ENCODE measurements at places on chromosomes 6 and 20.

- no peak for DNase-seq
Observed at GRCh38 chr6:159646116-159646515, 46.9 kb downstream of the SOD2 start.

GRCh38 chr6:149028767-149029405 lies 282.1 kb downstream of the UST start:
- peak; percentile 87 for DNase-seq

- no peak for DNase-seq
Observed at GRCh38 chr20:10077081-10077471, 42.3 kb downstream of the ANKEF1 start.

DNA sequence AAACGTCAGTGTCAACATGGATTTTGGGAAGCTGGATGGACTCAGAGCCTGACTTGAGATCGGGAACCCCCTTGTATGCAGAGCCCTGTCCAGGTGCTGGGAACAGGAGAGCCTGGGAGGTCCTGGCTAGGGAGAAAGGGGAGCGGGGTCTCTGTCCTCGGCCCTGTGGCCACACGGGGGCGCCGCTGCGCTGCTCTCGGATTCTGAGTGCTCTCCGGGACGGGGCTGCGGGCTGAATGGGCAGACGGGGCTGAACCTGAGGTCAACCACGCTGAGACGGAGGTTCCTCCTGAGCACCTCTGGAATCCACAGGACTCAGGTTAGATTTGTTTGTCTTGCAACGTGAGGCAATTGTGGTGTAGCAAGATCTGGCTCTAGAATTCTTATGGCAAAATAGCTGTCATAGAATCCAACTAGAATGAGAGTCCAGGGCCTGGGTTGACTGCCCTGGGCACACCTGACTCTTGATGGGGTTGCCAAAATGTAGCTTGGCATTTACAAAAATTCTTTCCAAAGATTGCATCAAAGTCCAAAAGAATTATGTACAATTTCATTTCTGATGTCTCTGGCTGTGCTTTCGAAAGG lies 20.6 kb upstream of the HLA-F start:
- peak; percentile 21 for DNase-seq

GRCh38 chr20:8372824-8373380 lies 240.8 kb downstream of the PLCB1 start:
- no peak for DNase-seq

DNA sequence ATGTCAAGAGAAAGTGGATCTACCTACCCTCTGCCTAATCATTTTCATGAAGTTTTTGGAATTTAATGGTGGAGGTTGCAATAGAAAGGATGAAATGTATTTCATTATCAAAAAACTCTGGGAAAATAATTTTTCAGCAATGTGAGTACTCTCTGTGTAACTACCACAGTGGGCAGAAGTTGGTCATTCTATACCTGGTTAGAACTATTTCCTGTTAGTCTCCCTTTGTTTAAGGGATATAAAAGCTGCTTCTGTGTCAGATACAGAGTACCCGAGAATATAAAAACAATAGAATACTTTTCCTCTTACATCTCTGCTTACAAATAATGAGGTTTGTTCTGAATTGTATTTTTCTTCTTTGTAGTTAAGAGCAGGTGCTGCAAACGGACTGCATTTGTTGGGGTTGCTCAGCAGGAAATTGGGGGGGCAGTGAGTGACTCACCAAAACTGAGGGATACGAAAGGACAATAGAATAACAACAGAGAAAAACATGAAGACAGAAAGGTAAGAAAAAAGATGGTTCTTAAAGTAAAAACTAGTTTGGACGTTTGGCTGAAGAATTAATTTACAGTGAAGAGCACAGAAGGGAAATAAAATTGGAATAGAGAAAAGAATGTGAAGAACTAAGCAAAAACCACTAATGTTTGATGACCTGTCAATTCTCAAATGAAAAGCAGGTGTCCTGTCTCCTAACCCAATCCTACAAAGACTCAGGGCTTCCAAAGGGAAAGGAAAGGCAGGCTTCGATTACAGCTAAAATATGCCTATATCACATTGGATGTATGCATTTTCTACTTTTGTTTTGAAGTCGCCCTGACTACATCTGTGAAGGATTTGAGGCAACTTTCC lies 703.1 kb downstream of the RFPL4B start:
- no peak for DNase-seq

GRCh38 chr20:8095648-8096572 lies 36.2 kb upstream of the PLCB1 start:
- DNase-seq, result no peak

- no peak for DNase-seq
Observed at GRCh38 chr6:79040083-79040482, 38.0 kb downstream of the PHIP start.

DNA sequence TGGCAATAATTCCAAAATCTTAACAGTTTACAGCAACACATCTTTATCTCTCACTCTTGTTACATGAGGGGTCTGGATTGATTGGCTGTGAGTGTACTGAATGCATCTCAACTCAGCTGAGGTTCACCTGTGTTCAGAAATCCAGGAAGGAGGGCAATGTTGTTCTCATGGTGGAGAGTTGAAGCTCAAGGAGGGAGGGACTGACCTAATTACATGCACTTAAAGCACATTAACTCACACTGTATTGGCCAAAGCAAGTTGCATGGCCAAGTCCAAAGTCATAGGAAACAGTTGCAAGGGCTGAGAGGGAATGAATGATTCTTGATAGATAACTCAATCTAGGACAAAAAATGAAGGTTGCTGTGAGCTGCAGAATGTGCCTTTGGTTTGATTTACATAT lies 102.2 kb downstream of the DOK5 start:
- no peak for DNase-seq

GRCh38 chr6:47587493-47587892 lies 109.9 kb downstream of the CD2AP start:
- DNase-seq, result no peak

- DNase-seq, result no peak
Observed at GRCh38 chr6:111013144-111013915, 31.5 kb downstream of the RPF2 start.

GRCh38 chr6:33128318-33128717 lies 52.5 kb downstream of the HLA-DPB1 start:
- DNase-seq, result no peak

GRCh38 chr6:52227495-52227894 lies 16.8 kb downstream of the IL17F start:
- no peak for DNase-seq

GRCh38 chr6:146902846-146903245 lies 301.4 kb upstream of the STXBP5 start:
- DNase-seq, result no peak

DNA sequence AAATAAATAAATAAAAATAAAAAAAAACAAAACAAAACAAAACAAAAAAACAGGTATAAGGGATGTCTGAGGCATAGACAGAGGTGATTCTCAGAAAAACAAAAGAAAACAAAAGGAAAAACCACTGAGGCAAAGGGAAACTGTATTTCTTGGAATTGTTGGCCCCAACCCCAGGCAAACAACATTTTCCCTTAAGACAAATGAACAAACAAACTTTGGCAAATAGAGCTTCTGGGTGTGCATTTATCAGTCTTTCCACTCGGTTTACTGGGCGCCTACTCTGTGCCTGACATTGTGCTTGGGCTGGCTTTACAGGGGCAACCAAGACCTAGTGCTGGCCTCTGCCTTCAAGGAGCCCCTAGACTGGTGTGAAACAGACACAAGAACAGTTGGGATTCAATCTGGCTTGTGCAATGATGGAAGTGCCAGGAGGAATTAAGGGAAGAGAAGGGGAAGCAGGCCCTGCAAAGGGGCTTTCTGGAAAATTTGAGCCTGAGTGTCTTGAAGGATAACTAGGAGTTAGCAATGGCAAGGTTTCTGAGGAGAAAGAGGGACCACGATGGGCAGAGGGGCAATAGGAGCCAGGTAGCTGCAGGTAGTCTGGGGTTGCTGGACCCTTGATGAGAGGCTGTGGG lies 33.8 kb upstream of the IER3 start:
- no peak for DNase-seq

- DNase-seq, result no peak
Observed at GRCh38 chr6:89559487-89559886, 79.1 kb downstream of the LYRM2 start.

GRCh38 chr20:22371843-22372242 lies 212.5 kb downstream of the FOXA2 start:
- peak; percentile 44 for DNase-seq

- DNase-seq, result no peak
Observed at GRCh38 chr20:14918976-14919375, 581.6 kb upstream of the FLRT3 start.

DNA sequence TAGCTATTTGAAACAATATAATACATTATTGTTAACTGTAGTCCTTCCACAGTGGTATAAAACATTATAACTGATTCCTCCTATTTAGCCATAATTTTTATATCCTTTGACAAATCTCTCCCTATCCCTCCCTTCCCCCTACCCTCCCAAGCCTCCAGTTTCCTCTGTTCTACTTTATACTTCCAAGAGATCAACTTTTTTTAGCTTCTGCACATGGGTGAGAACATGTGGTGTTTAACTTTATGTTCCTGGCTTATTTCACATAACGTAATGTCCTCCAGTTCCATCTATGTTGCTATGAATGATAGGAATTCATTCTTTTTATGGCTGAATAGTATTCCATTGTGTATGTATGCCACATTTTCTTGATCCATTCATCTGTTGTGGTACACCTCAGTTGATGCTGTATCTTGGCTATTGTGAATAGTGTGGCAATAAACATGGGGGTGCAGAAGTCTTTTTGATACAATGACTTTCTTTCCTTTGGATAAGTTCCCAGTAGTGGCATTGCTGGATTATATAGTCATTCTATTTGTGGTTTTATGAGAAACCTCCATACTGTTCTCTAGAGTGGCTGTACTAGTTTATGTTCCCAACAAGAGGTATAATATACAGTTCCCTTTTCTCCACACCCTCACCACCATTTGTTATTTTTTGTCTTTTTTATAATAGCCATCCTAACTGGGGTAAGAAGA lies 205.0 kb downstream of the KCNQ5 start:
- no peak for DNase-seq

DNA sequence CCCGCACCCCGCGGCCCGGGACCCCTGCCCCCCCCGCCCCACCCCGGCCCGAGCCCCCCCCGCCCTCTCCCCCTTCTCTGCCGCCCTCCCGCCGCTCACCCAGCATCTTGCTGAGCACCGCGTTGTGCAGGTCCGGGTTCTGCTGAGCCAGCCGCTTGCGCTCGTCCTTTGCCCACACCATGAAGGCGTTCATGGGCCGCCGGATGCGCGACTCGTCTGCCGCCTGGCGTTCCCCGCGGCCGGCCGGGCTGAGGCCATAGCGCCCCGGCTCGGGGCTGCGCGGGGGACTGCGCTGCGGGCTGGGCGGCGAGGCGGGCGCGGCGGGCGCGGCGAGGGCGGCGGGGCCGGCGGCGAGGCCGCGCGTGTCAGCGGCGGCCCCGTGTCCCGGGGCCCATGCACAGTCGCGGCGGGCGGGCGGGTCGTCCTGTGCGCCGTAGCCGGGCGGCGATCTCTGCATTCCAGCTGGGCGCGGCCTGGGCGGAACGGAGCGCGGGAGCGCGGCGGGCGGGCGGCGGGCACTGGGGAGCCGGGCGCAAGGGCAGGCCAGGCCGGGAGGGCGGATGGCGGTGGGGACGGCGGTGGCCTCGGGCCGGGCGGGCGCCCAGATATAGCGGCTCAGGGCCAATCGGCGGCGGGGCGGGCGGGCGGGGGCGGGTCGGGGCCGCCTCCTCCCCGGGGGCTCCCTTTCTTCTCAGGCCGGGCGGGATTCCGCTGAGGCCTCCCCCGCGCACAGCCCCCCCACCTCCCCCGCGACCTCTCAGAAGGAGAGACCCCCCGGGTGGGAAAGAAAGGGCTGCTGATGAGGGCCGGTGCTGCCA lies at the start of gene SOX18:
Gene SOX18, minus strand, starts transcription at position 580 of the 818 bp plus-strand sequence. Its CDS starts 123 bp downstream, at position 457.
- DNase-seq, result no peak

GRCh38 chr6:33248643-33248931 lies 23.1 kb downstream of the VPS52 start:
- DNase-seq, result peak; percentile 53

- DNase-seq, result no peak
Observed at GRCh38 chr6:378090-378957, 13.2 kb upstream of the IRF4 start.

DNA sequence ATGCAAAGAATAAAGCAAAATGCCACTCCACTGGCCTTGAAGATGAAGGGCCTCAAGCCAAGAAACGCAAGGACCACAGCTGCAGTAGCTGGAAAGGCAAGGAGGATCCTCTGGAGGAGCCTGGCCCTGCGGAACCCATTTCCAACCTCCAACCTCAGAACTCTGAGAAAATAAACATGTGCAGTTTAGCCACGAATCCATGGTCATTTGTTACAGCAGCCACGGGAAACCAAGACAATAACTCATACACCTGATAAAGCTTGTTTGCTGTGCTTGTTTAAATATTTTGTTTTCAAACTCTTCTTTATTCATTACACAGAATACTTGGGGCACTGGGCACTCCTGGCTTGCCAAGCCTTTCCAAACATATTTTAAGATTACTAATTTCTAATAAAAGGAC lies 10.4 kb downstream of the SERPINB6 start:
- DNase-seq, result no peak

DNA sequence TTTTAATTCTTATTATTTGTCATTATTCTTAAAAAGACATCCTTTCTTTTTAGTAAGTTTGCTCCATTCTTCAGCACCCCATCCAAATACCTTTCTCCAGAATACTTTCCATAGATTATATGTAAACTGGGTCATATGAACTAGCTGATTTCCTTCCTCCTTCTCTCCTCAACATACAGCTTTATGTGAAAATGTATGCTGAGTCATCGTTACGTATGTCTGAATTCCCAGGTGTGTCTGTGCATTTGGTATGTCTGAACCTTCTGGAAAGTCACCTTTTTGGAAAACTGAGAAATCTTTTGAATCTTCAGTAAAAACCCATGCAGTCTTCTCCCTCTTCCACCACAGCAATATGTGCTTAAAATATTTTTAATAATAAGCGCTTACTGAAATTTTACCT lies 264.5 kb downstream of the EYA4 start:
- DNase-seq, result no peak

DNA sequence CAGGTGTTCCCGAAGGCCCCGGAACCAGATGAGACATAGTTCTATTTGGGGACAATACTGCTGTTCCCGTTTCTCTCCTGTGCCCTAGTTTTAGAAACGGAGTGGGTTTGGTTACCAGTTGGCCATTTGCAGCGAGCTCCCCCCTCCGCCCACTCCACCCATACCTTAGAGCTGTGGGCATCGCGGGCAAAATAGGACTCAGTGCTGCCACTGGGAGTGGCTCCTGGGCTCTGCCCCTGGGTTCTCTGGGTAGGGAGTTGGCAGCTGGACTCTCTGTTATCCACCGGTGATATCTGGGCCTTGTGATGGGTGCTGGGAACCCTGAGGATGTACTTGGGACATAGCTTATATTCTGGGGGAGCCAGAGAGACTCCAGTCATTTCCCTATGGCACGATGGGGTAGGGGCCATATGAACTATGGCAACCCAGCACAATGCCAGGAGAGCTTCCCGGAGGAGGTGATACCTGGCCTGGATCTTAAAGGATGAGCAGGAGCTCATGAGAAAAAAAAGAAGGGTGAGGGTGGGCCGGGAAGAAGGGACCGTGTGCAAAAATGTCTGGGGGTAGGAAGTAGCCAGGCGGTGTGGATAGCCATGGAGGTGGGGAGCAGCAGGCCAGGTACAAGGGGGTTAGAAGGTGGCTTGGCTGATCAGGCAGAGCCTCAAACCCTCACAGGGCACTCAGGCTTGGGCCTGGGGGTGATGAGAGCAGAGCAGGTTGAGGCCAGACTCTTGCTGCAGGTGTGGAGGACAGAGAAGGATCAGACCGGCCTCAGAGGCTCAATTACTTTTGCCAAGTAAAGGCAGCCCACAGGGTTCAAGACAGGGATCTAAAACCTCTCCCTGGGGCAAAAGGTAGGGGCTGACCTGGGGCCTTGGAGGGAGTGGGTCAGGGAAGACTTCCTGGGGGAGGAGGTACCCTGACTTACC lies 9.6 kb downstream of the SRC start:
- no peak for DNase-seq

- DNase-seq, result no peak
Observed at GRCh38 chr20:50017576-50018248, 34.9 kb downstream of the SNAI1 start.

GRCh38 chr20:62952968-62953838 lies 694 bp downstream of the SLC17A9 start:
- DNase-seq, result no peak
